ENCODE measurements at places on chromosomes 6 and 20.
A peak's percentile ranks its signal among the peaks of the same experiment; 100 is the strongest.

- DNase-seq: no peak
These were observed 31.9 kb downstream of the C6orf89 start for GRCh38 chr6:36917541-36918193.

- DNase-seq: no peak
These were observed 1242.1 kb downstream of the HACE1 start for GRCh38 chr6:103617642-103618041.

DNA sequence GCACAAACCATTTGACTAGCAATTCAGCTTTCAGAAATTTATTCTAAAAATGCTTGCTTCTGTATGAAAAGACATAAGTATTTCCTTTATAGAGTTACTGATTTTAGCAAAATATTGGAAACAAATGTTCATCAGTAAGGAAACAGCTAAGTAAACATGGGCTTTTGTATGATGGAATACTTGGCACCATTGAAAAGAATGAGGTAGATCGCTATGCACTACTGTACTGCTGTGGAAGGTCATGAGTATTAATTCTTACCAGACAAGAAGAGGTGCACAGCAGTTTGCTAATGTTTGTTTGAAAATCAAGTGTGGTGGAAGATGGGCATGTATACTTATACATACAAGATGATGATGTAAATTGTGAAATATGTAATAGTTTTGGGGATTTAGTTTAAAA lies 73.0 kb downstream of the FARS2 start:
- DNase-seq: no peak

- no peak for DNase-seq
These were observed 28.2 kb upstream of the PAX1 start for GRCh38 chr20:21677261-21677660.

DNA sequence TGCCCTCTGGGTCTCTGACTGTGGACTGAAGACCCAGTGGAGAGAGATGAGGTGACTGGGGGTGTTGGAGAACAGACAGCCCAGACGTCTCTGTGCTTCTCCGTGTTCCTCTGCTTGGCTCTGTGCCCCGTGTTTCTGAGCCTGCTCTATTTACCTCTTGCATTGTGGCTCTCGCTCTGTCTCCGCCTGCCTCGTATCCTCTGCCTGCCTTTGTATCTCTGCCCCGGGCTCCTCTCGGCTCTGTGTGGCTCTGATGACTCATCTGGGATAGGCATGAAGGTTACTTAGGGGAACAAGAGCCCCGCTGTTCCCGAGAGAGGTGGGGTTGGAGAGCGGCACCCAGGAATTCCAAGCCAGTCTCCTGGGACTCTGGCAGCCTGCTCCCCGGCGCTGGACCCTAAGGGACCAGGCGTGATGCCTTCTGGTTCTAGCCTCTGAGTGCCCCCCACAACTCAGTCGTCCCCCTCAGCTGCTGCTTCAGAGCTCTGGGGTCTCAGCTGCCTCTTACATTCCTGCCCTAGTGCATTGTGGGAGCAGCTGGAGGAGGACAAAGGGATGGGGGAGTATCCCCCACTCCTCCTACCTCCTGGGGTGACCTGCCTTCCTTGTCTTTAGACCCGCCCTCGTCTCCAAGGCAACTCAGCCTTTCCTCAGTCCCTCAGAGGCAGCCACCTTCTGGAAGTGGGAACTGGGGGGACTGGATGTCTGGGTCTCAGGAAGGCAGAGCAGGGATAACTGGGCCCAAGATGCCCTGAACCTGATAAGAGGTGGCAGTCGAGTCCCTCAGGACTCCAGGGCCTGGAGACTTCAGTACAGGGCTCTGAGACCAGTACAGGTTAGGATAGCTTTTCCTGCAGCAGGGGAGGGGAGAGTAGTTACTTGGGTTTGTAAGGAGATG lies 1.9 kb downstream of the DDR1 start:
- no peak for DNase-seq

DNA sequence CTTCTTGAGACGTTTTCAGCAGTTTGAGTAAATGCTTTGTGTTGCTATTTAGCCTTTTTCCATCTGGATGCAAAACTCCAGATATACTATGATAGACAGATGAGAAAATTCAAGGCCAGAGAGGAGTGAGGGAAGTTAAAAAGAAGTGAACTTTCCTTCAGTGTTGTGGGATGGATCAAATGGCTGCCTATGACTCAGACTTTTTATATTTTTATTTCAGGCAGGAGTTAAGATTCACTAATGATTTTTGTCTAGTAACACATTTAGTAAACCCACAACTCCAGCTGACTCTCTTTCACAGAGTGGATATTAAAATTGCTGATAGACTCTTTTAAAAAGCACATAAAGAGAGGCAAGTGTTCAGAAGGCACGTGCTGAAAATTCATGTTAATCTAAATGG lies 23.2 kb upstream of the PTCHD4 start:
- no peak for DNase-seq

- no peak for DNase-seq
These were observed 312.9 kb downstream of the BTBD9 start for GRCh38 chr6:38326837-38327236.

DNA sequence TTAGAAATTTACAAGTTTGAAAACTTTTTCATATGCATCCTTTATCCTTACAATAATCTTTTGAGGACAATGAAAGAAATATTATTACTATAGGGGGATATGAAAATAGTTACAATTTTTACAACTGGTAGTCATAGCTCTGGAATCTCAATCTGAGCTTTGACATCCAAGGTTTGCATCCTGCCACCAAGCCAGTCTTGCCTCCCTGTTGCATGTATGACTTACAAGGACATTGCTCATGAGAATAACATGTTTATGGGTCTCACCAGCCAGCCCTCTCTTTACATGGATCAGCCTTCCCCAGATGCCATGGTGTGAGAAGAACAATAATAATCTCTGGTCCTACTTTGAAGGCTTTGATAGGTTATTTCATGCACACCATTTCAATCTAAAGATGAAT lies 67.5 kb downstream of the THEMIS start:
- DNase-seq: no peak

DNA sequence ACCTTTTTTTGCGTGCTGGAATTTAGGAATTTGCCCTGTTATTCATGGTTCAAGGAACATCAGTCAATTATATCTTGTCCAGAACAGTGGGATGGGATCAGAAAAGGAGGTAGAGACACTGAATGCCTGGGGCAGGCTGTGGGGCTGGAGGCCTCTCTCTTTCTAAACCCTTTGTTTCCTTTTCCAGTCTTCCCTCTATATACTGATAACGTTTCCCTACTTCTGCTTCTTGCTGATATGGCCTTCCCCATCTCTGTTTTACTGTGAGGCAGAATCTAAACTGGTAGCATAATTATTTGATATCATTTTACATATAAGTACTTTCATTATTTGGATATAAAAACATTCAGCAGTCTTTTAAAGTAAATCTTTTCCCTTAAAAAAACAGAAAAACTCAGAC lies 67.5 kb downstream of the DNAH8 start:
- DNase-seq: no peak

GRCh38 chr20:48538058-48538825 lies 289.6 kb downstream of the PREX1 start:
- DNase-seq: no peak

- peak; percentile 36 for DNase-seq
These were observed 19.7 kb downstream of the FAM217A start for GRCh38 chr6:4059115-4059777.

DNA sequence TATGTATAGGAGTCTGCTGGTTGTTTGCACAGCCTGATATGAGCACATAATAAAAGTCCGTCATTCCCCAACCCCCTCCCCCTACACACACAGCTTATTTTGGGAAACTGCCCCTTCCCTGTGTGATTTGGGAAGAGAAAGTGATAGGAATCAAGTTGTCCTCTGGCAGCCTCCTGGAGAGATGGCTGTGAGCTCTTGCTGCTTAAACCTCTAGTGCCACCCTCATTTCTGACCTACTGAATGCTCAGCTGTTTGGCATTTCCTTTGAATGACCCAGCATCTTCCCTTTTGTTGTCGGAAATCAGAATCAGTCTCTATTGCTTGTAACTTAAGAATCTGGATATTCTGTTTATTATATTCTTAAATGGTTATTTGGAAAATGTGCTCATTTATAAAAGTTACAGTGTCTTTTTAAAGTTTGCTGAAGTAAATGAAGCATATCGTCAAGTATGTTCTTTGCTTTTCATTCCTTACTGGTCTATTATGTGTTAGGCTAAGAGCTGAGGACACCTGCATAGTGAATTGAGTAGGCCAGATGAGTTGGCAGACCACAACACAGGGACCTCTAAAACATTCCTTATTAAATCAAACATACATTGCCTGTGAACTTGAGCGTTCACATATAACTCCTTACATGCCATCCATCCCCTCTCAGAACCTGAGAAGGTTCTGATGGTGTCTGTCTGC lies 5.5 kb downstream of the RWDD2A start:
- DNase-seq: no peak

- no peak for DNase-seq
These were observed 7.9 kb downstream of the GNL1 start for GRCh38 chr6:30548375-30548774.

DNA sequence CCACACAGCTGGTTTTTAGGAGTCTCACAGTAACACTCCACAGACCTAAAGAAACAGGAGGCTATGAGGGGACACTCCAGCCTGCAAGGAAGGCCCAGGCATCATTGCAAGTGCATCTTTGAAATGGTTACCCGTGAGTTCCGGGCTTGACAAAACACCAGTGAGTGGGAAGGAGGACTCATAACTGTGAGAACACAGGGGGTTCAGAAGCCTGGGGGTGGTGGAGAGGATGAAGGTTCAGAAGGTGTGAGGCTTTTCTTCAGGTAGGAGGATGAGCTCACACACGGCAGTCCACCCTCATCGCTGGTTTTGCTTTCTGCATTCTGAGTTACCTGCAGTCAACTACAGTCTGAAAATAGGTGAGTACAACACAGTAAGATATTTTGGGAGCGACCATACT lies 39.9 kb downstream of the MAP7 start:
- no peak for DNase-seq
